ENCODE measurements at places on chromosomes 4 and X. TPM values are rescaled to one million over a fixed set of nuclear protein-coding genes. Genes with fewer than 3 reads are reported as not detected.

- H3K27ac ChIP-seq: no peak overlapping the region
- no peak overlapping the region for H3K4me3 ChIP-seq
- no peaks in the 10 kb centered on the region for H3K27me3 ChIP-seq
- H3K36me3 ChIP-seq: no peaks in the 10 kb centered on the region
Observed at GRCh38 chrX:46693149-46693548, 65.8 kb downstream of the SLC9A7 start.

DNA sequence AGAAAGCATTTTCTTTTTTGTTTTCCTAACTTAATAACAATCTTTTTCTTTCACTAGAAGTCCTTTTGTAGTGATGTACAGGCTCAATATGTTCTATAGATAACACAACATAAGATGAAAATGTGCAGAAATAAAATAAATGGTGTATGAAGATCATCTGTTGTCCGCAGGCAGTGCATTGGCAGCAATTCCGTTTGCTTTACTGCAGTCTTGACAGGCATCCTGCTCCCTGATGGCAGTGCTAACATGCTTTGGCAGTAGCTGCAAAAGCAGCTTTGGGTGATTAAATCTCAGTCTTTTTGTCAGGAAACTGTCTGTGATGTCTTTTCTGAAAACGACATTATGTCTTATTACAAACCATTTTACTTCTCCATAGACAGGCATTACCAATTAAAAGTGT lies 131.4 kb downstream of the TRAM1L1 start:
- H3K4me1 ChIP-seq: no peaks in the 10 kb centered on the region
- H3K36me3 ChIP-seq: no peaks in the 10 kb centered on the region
- H3K27me3 ChIP-seq: no peaks in the 10 kb centered on the region
- no peak overlapping the region for H3K4me3 ChIP-seq
- no peak overlapping the region for H3K27ac ChIP-seq
- no peak for DNase-seq

DNA sequence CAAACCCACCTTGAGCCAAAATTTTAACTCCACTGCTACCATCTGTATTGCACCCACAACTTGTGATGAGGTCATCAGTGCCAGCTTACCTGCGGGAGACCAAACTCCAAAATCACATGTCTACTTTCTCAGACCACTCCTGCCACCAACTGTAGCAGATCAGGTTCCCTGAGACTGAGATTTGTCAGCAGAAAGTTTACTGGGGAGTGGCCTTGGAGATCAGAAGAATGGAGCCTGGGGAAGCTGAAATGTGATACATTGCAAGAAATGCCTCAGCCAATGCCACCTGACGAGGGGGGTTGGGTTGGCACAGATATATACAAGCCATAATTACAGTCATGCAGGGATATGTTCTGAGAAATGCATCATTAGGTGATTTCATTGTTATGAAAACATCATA lies 19.1 kb downstream of the HAUS3 start:
- H3K36me3 ChIP-seq: no peaks in the 10 kb centered on the region
- no peak overlapping the region for H3K4me3 ChIP-seq
- peaks cover 4% of the 10 kb centered on the region for H3K4me1 ChIP-seq
- DNase-seq: no peak
- H3K27ac ChIP-seq: no peak overlapping the region
- H3K27me3 ChIP-seq: no peaks in the 10 kb centered on the region

DNA sequence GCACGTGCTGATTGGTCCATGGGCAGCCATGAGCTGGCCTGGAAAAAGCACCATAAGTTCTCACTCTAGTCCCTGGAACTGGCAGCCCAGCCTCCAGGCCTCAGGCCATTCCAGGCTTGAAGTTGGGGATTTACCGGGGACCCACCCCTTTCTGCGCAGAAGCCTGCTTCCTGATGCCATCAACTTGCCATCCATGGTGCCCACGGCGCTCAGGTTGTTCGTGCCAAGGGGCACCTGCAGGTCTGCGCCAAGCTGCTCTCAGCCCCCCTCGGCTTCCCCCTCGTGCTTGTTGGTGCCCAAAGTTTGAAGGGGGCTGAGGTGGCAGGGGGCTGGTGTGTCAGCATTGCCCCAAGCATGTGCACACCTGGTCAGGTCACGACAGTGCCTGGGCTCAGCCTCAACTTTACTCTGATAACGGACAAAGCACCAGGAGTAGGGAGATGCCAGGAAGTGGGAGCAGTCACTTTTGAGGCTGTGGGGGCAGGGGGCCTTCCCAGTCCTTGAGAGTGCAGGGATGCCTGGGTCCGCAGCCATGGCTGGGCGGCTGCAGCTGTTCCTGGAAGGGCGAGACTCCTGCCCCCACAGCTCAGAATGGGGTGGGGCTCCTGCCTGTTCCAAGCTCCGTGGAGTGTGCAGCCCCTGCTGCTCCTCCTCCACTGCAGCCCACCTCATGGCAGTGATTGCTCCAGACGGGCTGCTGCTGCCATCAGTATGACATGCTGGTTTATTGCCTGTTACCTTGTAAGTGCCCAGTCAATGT lies 24.9 kb downstream of the DCUN1D4 start:
- no peak for DNase-seq
- no peaks in the 10 kb centered on the region for H3K27me3 ChIP-seq
- no peak overlapping the region for H3K27ac ChIP-seq
- no peaks in the 10 kb centered on the region for H3K4me1 ChIP-seq

UGT2B10 gene
- not detected for total RNA-seq

PDGFRA gene
- 42.3 TPM for total RNA-seq

BGN gene
- total RNA-seq: 84.0 TPM

NAT8L gene
- 1.3 TPM for total RNA-seq

DNA sequence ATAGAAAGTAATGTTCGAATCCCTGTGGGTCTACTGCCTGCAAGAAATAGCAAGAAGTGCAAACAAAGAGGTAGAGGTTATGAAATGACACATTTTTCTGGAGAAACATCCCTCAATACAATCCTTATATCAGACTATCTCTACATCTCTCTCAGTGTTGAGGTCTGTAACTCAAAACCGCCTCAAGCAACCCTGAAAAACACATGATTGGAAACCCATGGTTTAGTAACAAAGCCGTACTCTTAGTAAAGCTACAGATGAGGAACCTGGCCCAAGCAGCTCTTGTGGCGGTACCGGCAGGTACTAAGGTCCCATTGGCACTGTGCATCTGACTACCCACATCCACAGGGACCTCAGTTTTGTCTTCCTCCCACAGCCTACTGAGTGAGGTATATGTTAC lies 53.9 kb downstream of the IRF2 start:
- H3K4me3 ChIP-seq: no peak overlapping the region
- H3K27ac ChIP-seq: no peak overlapping the region
- no peak for DNase-seq
- H3K4me1 ChIP-seq: peaks cover 14% of the 10 kb centered on the region

- no peaks in the 10 kb centered on the region for H3K36me3 ChIP-seq
- peak overlapping the region; percentile 97 for H3K27ac ChIP-seq
- peak; percentile 79 for DNase-seq
- H3K27me3 ChIP-seq: no peaks in the 10 kb centered on the region
- H3K4me3 ChIP-seq: peak overlapping the region; percentile 93
Observed at GRCh38 chr4:26861434-26862186, 969 bp downstream of the STIM2 start.

CTAG1B gene
- total RNA-seq: not detected

DNA sequence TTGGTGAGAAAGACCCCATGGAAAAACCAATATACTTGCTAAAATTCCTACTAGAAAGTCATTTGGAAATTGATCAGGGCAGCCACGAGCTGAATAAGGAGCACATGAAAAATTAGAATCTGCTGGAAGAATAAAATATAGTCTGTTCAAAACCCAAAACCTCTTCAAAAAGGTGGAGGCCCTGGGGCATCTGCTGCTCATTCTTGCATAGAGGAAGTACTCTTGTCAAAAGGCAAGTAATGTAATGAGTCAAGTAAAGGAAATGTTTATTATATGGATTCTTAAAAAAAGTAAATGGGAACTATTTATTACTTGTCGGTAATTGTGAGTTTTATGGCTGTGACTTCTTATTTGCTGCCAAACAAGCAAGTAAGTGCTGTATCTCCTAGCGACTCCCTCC lies 109.5 kb downstream of the GK start:
- H3K27ac ChIP-seq: no peak overlapping the region
- no peaks in the 10 kb centered on the region for H3K36me3 ChIP-seq
- no peaks in the 10 kb centered on the region for H3K4me1 ChIP-seq
- H3K27me3 ChIP-seq: no peaks in the 10 kb centered on the region
- DNase-seq: no peak

DNA sequence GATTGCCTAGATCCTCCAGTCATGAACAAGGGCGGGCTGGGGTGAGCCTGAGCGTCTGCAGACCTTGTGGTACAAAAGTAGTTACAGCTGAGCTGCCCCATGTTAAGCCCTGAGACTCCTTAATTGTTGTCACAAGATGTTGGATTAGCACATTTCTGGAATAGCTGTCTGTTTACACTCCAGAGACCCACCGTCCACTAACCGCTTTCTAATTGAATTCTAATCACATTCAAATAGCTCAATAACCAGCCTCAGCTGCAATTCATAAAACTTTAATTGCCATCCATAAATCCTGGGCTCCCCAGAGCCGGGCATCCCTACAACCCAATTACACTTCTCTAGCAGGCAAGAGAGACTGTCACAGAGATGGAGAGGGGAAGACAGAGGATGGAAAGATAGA lies 1.6 kb upstream of the GSX2 start:
- no peak overlapping the region for H3K27ac ChIP-seq
- peaks cover 23% of the 10 kb centered on the region for H3K4me1 ChIP-seq
- H3K36me3 ChIP-seq: no peaks in the 10 kb centered on the region
- peaks cover 69% of the 10 kb centered on the region for H3K27me3 ChIP-seq
- H3K4me3 ChIP-seq: no peak overlapping the region

GRCh38 chr4:47075919-47076318 lies 44.6 kb downstream of the GABRB1 start:
- no peak overlapping the region for H3K27ac ChIP-seq
- no peaks in the 10 kb centered on the region for H3K4me1 ChIP-seq
- DNase-seq: no peak
- no peak overlapping the region for H3K4me3 ChIP-seq

DNA sequence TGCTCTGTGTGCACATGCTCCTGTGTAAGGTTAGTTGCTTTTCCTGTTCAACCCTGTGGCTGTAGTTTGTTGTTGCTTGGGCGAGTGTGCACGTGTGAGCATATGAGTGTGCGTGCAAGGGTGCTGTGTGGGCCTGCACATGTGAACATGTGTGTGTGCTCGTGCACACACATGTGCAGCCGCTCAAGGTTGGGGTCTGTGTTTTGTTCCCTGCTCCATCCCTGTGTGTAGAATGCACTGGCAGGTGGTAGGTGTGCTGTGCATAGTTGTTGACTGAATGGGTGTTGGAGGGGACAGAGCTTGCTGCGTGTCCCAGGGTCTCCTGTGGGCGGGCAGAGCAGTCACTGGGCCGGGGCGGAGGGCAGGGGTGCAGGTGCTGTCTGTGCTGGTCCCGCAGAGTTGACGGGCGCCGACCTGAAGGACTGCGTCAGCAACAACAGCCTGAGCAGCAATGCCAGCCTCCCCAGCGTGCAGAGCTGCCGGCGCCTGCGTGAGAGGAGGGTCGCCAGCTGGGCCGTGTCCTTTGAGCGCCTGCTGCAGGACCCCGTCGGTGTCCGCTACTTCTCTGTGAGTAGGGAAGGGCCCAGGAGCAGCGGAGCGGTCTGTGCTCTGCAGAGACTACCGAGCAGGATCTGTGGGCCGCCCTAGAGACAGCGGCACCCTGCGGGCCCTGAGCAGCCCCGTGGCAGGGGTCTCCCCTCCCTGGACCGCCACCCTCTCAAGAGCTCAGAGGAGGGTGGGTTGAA lies 27.9 kb upstream of the HGFAC start:
- H3K4me3 ChIP-seq: no peak overlapping the region
- H3K36me3 ChIP-seq: peaks cover 10% of the 10 kb centered on the region

IL21 gene
- not detected for total RNA-seq

- no peak for DNase-seq
- no peak overlapping the region for H3K4me3 ChIP-seq
- no peaks in the 10 kb centered on the region for H3K36me3 ChIP-seq
- no peaks in the 10 kb centered on the region for H3K27me3 ChIP-seq
Observed at GRCh38 chr4:152334931-152335330, 201.0 kb downstream of the FBXW7 start.

DGKK gene
- total RNA-seq: not detected

All from thyroid gland (tissue), 4 donors.